Activated CD4-positive, alpha-beta T cell treated with anti-CD3 and anti-CD28 coated beads, Interleukin-2, amount 50 U/mL, for 48 hours (primary cell): ENCODE measurements at places on chromosomes 16 and 17.
A peak's percentile ranks its signal among the peaks of the same experiment; 100 is the strongest.

GRCh38 chr17:38733282-38733981, 3.3 kb downstream of the CISD3 start:
- DNase-seq: no peak

- no peak for DNase-seq
Measured at GRCh38 chr16:83629426-83629825, 178.4 kb upstream of the HSBP1 start.

GRCh38 chr17:36901506-36901905, 35.8 kb upstream of the LHX1 start:
- DNase-seq: no peak

GRCh38 chr17:64129765-64130558, at the start of gene ERN1:
Gene ERN1 (minus strand): TSS chr17:64130144. CDS start chr17:64130029, 115 bp downstream.
- peak; percentile 85 for DNase-seq

GRCh38 chr17:68134046-68134637, 98.6 kb downstream of the KPNA2 start:
- no peak for DNase-seq

GRCh38 chr17:75926456-75926855, 14.4 kb downstream of the FBF1 start:
- no peak for DNase-seq
